ENCODE measurements at places on chromosomes 1 and 21. TPM values are rescaled to one million over a fixed set of nuclear protein-coding genes. Genes with fewer than 3 reads are reported as not detected.

NUF2 gene
- total RNA-seq: 36.8 TPM

IVL gene
- not detected for total RNA-seq

OLFML3 gene
- total RNA-seq: 0.10 TPM

KCNK1 gene
- 2.1 TPM for total RNA-seq

WDTC1 gene
- 18.4 TPM for total RNA-seq

Data from activated T-helper 1 cell treated with anti-CD3 and anti-CD28 coated beads, Interleukin-12 subunit alpha, Interleukin-12 subunit beta, Interleukin-2, Interleukin-4 antibody, amounts not matched to agents 30 ng/mL and 10 ng/mL and 1 ng/mL, durations not matched to agents 14 hours and 24 hours and 36 hours (primary cell).